Inflammatory macrophage treated with lipopolysaccharide for 4 hours (primary cell): ENCODE measurements at places on chromosomes 5 and 9.
A peak's percentile ranks its signal among the peaks of the same experiment; 100 is the strongest.

- DNase-seq: peak; percentile 57
Observed at GRCh38 chr5:158234323-158235158, 375.6 kb upstream of the CLINT1 start.

- DNase-seq: no peak
Observed at GRCh38 chr9:134896834-134897583, 16.4 kb downstream of the FCN2 start.

DNA sequence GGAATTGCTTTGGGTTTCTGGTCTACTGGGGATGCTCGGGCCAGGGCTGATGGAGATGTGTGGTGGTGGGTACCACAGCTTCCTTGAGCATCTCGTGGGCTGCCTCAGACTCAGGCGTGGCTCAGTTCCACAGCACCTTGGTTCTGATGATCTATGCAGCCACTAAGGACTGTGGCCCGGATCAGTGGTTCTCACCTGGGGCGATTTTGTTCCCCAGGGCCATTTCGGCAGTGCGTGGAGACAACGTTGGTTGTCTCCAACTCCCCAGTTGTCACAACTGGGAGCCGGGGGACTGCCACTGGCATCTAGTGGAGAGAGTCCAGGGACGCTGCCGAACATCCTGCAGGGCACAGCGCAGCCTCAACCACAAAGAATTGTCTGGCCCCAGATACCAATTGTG lies 47.7 kb downstream of the FGF18 start:
- no peak for DNase-seq

DNA sequence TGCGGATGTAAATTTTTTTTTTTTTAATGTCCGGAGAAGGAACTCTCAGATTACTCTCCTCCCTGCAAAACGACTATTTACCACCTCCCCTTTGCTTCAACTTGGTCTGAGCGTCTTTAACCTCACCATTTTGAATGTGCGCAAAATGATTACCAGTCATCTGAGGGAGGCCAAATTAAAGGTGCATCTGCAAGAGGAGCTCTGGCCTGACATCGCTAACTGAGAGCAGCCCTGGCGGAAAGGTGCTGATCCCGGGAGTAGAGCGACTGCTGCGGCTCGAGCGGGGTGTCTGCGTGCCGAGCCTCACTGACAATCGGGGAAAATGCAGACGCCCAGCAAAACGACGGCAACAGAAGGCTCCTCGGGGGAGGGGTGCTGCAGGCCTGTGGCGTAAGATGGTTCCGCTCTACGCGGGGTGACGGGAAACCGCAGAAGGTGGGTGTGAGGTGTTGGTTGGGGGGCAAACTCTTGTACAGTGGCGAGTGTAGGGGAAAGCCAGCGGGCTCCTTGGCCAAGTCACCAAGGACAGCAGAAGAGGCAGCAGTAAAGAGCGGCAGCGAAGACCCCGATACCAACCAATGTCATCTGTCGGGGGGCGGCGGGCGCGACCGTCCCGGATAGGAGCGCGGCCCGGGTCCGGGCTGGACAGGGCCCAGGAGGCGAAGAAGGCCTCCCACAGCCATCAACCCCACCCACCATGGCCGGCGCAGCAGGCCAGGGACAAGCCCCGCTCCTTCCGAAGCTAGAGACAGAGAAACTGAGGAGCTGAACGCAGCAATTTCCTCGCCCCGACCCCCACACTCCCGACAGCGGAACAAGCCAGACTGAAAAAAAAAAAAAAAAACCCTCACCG lies 557 bp downstream of the PJA2 start:
- DNase-seq: peak; percentile 73

- no peak for DNase-seq
Observed at GRCh38 chr5:67363180-67363709, 166.6 kb upstream of the CD180 start.

DNA sequence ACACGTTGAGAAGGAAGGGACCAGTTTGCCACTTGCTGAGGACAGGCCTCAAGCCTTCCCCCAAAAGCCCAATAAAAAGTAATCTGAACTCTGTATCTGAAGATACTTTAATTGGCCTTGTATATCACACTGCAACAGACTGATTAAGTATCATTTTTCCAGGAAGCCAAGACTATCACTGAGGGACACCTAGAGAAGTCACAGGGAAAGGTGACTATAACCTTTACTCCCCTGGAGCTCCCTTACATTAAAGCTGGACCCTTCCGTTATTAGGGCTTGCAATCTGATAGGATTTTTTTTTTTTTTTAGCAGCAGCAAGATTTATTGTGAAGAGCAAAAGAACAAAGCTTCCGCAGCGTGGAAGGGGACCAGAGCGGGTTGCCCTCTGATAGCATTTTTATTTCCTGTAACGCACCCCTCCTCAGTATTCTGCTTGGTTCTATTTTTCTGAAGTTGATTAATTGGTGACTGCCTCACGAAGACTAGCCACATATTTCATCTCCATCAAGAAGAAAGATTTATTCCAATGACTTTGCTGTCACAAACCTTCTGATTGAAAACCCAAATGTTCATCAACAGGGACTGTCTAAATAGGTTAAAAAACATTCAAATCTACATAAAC lies 2.7 kb downstream of the CDC14B start:
- DNase-seq: no peak

DNA sequence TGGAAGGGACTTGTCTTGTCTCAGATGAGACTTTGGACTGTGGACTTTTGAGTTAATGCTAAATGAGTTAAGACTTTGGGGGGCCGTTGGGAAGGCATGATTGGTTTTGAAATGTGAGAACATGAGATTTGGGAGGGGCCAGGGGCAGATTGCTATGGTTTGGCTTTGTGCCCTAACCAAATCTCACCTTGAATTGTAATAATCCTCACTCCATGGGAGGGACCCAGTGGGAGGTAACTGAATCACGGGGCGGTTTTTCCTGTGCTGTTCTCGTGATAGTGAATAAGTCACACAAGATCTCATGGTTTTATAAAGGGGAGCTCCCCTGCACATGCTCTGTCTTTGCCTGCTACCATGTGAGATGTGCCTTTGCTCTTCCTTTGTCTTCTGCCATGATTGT lies 72.1 kb downstream of the RAI14 start:
- DNase-seq: no peak

DNA sequence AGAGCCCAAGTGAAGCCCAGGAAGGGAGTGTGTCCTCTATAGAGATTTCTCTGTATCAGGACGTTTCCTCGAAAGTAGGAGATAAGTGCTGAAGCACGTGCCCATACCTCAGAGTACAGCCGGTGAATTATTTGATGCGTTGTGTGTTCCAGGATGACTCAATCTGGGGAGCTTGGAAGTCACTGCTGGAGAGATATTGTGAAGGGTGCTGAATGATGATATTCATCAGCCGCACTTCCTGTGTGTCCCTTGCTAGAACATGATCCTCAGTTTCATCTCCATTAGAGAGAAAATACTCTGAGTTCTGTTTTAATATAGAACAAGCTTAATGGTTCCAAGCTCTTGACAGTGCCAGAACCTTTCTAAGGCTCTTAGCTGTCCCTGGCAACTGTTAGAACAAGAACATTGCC lies 402.3 kb upstream of the ADAMTSL1 start:
- DNase-seq: no peak

DNA sequence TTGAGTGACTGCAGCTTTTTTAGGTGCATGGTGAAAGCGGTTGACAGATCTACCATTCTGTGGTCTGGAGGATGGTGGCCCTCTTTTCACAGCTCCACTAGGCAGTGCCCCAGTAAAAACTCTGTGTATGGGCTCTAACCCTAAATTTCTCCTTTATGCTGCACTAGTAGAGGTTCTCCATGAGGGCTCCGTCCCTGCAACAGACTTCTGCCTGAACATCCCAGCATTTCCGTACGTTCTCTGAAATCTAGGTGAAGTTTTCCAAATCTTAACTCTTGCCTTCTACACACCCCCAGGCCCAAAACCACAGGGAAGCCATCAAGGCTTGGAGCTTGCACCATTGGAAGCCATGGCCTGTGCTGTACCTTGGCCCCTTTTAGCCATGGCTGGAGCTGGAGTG lies 1898.1 kb upstream of the NUDT12 start:
- no peak for DNase-seq

DNA sequence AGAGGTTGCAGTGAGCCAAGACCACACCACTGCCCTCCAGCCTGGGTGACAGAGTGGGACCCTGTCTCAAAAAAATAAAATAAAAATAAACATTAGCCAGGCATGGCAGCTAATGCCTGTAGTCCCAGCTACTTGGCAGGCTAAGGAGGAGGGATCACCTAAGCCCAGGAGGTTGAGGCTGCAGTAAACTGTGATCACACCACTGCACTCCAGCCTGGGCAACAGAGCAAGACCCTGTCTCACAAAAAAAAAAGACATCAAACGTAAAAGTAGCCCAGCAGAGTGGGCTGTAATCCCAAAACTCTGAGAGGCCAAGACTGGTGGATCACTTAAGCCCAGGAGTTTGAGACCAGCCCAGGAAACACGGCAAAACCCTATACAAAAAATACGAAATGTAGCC lies 19.0 kb downstream of the UIMC1 start:
- no peak for DNase-seq

DNA sequence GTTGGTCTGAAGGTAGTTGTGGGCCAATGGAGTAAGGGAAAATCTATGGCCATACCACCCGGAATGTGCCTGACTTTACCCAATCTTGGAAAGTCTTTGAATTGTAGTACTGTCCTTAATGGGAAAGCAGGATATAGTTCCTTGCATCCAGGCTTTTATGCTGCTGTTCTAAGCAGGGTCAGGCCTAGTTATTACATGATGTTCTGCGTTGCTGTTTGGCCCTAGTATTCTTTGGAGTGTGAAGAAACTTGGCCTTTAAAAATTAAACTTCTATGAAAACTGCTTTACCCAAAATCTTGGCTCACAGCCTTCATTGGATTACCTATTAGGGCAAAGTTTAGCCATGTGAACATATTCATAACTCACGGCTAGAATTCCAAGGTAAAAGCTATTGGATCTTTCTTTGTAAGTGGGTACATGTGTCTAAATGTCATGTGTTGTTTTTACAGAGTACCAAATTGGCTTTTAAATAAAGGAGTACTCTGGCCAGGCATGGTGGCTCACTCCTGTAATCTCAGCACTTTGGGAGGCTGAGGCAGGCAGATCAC lies 211.1 kb downstream of the DTWD2 start:
- DNase-seq: no peak

GRCh38 chr9:35842795-35843194 lies 13.8 kb downstream of the TMEM8B start:
- DNase-seq: peak; percentile 64

DNA sequence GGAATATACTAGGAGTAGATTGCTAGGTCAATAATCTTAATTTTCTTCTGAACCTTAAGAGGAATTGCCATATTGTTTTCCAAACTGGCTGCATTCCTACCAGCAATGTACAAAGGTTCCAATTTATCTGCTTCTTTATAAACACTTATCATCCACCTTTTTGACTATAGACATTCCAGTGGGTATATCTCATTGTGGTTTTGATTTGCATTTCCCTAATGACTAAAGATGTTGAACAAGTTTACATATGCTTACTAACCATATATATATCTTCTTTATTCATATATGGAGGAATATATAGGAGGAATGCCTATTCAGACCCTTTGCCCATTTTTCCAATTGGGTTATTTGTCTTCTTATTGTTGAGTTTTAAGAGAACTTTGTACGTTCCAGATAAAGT lies 7.6 kb downstream of the DNAJC18 start:
- DNase-seq: no peak

DNA sequence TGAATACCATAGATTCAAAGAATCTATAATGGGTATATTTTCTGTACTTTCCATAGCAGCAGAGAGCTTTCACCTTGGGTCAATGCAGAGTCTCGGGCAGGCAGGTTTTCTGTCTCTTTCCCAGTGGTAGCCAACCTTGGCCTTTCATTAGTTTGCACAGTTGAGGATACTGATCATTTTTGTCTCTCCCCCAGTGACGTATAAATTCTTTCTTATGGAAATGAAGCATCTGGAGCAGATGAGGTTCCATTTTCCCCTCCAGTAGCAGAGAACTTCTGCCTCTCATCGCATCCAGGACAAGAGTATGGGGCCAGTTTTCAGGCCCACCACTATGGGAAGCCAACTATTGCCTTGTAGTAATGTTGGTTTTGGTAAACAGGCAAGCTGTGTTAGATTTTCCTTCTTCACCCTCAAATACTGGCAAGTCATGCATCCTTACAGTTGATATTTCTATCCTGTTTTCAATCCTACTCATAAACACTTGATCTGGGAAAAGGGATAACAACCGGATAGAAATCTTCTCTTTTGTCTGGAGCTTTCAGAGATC lies 845.2 kb upstream of the CDH18 start:
- no peak for DNase-seq

DNA sequence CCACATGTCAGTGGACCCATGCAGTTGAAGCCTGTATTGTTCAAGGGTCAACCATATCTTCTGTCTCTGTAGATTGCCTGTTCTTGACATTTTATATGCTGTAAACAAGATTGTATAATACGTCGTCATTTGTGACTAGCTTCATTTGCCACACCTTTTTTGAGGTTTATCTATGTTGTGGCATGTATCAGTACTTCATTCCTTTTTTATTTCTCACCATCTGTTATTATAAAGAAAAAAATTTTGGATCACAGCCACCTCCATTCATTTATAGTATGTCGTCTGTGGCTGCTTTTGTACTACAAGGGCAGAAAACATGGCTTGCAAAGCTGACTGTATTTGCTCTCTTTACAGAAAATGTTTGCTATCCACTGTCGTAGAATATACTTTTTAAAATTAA lies 72.4 kb downstream of the TEK start:
- no peak for DNase-seq

DNA sequence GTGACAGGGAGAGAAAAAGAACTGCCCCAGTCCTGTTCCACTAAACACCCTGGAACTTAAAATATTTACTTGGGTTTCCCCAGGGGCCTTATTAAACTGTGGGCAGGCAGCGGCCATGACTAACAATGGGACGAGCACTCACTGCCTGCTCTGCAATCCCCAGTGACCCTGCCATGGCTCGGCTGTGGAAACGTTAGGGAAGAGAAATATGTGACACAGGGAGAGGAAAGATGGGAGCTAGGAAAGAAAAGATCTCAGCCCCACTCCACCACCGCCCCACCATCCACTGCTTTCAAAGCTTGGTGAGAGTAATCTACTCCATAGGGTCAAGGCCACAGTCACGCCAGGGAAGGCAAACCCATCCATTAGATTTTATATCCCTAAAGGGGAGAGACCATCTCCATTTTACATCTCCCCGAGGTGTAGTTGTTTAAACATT lies 117.6 kb downstream of the EFNA5 start:
- no peak for DNase-seq
